HCT116 (cell line): ENCODE measurements at places on chromosomes 11 and 22.

DNA sequence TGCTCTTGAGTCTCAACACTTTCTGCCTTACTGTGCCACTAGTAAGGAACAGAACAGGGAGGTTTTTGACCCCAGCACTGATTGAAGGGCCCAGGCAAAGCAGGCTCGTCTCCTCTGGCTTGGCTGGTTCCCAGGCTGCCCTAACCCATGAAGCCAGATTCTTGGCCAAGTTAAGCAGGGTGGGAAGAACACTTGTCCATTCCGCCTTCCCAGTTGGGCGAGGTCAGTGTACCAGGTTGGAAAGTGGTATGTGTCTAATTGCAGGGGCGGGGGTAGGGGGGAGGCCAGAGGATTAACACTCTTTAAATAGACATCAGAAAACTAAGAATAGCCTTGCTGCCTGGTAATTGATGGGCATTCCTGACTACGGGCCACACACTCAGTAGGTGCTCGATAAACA, 14.4 kb downstream of the TIMP3 start:
- DNase-seq, result no peak

DNA sequence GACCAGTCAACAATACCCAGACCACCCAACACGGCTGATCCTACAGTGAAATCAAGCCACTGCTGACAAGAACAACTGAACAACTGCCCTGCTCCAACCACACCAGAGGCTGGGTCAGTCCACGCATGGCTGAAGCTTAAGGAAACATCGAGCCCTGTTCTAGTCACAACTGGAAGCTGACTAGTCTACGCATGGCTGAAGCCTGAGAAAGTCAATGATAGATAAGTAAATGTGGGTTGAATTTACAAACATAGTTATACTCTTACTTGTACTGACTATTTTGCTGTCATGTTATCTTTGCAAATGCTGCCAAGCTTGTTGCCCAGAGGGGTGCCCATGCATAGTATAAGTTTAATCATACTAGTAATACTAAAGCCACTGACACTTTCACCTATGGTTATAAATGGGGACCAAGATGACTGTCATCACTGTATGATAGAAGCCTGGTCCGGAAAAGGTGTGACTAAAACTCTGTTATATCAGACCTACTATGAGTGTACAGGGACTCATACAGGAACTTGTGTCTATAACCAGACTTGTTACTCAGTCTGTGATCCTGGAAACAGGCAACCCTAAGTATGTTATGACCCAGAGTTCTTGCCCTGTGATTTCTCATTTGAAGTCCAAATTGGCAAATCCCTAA, 43.4 kb upstream of the GLYAT start:
- no peak for DNase-seq

- no peak for DNase-seq
Observed at GRCh38 chr22:36225333-36225922, 13.9 kb downstream of the APOL2 start.

DNA sequence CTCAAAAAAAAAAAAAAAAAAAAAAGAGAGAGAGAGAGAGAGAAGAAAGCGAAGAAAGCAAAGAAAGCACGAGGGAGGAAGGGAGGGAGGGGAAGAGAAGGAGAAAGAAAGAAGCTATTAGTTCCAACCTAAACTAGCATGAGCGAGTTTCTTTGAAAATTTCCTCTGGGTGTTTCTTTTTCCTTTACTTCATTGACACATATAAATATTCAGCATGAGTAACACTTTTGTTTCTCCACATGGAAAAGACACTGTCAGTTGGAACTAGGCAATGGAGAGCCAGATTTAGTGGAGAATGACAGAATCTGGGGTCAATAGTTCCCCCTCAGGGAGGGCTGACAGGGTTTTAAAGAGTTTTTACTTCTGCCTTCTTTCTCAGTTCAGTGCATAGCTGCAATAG, 257.4 kb downstream of the DDX10 start:
- no peak for DNase-seq

- DNase-seq, result no peak
Observed at GRCh38 chr22:43825651-43826050, 13.5 kb upstream of the EFCAB6 start.
